ENCODE measurements at places on chromosomes 4 and X.

- DNase-seq = no peak
Measured at GRCh38 chr4:14906805-14907204, 95.5 kb upstream of the CPEB2 start.

DNA sequence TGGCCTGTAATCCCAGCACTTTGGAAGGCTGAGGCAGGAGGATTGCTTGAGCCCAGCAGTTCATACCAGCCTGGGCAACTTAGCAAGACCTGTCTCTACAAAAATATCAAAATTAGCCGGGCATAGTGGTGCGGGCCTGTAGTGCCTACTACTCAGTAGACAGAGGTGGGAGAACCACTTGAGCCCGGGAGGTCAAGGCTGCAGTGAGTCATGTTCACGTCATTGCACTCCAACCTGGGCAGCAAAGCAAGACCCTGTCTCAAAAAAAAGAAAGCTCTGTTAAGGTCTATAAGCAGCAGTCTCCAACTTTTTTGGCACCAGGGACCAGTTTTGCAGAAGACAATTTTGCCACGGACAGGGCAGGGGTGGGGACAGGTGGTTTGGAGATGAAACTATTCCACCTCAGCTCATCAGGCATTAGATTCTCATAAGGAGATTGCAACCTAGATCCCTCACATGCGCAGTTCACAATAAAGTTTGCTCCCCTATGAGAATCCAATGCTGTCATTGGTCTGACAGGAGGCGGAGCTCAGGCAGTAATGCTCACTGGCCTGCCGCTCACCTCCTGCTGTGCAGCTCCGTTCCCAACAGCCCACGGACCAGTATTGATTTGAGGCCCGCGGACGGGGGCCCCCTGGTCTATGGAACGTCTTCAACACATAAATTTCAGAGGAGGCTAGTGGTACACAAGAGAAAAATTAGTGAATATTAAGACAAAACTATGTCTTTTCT, 67.9 kb downstream of the KLHL8 start:
- no peak for DNase-seq

DNA sequence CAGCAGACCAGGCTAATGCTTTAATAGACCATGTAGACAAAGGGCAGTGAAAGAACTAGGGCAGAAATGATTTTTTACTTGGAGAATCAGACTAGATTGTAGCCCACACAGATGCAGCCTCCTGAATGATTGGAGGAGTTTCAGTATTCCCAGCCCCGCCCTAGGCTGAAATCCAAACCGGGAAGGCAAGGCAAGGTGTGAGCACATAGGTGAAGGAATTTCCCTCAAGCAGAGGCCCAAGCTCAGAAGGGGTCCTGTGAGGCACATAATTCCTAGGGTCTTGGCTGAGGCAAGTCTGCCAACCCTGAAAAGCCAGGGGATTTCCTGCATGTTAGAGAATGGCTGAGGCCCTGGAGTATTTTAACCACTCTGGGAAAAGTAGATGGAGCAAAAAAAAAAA, 56.4 kb upstream of the PAK3 start:
- no peak for DNase-seq

DNA sequence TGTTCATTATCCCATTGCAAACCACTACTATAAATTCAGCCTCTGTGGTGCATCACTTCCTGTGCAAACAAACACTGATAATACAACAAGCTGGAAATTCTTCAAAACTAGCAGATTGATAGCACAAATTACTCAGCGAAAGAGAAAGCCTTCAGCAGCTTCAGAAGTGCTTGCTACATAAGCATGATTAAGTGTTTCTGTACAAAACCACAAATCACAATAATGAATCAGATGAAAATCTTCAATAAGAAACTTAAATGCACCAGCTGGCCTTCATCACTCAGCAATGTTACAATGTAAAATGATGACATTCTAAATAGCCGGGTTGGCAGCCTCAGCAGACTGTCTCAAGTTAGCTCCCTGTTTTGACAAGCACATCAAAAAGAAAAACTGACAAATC, 262.2 kb downstream of the SPOCK3 start:
- no peak for DNase-seq

DNA sequence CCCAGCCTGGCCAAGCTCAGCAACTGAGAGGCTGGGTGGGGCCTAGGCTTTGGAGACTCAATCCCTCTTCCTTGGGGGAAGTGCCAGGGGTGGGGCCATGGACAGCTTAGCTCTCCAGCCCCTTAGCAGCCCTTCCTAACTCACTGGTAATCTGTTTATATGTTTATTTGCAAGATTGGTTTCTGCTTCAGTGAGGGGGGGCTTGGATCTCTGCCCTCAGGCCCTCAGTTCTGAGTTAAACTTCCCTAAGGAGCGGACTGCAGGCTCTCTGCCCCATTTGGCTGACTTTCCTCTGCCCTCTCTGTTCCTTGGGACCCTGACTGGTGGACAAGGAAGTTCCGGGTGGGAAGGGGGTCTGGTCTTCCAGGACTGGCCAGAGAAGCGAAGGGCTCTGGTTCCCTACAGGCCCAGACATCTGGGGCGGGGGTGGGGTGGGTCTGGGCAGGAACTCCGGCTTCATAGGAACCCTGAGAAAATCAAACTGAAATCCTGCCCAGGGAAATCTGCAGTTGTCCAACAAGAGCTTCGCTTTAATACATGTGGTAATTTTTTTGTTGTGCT, 51.4 kb downstream of the NALF2 start:
- DNase-seq = no peak

DNA sequence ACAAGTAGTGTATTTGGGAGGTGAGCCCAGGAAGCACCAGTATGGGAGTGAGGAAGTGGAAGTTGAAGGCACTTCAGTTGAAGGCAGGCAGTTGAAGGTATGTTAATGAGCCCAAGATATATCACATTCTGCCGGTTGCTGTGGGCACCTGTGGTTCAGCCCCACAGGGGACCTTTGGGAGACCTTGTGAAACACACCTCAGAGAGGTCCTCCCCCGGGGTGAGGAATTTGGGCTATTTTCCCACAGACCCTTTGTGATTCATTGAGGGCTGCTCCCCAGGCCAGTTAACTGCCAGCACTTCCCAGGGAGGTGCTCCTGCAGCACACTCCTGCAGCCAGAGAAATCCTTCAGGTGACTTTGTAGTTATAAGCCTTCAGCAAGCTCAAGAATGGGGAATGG, 45.9 kb downstream of the PTCHD1 start:
- no peak for DNase-seq

Measured in stimulated activated CD4-positive, alpha-beta T cell treated with anti-CD3 and anti-CD28 coated beads, Interleukin-4, amount 100 ng/mL, for 1 hour (primary cell).